Epithelial cell of prostate (primary cell): ENCODE measurements at places on chromosomes 16 and 17.

DNA sequence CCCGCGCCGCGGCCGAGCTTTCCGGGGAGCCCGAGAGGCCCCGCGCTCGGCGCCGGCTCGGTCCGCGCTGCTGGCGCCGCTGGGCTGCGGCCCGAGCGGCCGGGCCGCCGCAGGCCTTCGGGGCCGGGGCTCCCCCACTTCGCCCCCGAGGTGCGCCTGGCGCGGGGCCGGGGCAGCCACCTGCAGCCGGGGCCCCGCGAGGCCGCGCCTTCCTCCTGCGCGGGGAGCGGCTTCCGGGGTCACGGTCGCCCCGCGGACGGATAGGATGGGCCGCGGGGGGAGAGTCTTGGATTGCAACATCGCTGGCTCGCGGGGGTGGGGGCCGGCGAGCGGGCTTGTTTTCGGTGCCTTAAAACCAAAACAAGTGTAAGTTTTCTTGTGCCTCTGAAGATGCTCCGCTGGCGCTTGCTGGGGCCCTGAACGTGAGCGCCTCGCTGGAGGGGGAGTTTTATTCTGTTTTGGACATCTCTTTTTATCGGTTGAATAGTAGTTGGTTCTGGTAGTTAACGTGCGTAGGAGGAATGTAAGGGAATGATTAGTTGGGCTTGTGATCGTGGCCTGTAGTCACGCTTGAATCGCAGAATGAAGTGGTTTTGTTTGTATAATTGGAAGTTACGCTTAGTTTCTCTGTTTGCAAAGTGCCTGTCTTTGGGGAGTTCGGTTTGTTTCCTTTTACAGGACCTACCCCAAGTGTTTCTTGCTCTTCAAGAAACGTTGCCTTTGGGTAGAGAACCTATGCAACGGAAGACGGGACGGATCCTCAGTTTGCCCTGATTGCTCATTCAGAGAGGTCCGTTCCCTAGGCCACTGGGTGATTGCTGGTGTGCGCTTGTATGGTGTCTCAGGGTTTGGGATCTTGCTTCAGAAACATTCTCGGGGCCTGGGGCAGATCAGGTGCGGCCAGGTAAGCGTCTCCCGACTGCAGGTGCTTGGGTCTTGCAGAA is 724 bp downstream of the UBE2I start:
- DNase-seq, result no peak

GRCh38 chr16:1754204-1754603 is 17.1 kb downstream of the NME3 start:
- no peak for DNase-seq

DNA sequence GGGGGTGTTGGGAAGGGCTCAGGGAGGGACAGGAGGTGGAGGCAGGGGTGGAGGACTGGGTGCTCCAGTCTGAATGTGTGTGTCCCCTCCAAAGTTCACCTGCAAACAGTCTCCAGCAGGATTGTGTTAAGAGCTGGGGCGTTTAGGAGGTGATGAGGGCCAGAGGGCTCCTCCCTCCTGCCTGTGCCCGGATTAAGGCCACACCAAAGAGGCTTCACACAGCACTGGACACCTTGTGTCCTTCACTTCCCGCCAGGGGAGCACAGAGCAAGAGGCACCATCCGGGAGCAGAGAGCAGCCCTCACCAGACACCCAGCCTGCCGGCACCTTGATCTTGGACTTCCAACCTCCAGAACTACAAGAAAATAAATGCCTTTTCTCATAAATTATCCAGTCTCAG is 30.2 kb upstream of the ENPP7 start:
- DNase-seq, result no peak

GRCh38 chr17:1617620-1618174 is 10.9 kb downstream of the SLC43A2 start:
- no peak for DNase-seq

DNA sequence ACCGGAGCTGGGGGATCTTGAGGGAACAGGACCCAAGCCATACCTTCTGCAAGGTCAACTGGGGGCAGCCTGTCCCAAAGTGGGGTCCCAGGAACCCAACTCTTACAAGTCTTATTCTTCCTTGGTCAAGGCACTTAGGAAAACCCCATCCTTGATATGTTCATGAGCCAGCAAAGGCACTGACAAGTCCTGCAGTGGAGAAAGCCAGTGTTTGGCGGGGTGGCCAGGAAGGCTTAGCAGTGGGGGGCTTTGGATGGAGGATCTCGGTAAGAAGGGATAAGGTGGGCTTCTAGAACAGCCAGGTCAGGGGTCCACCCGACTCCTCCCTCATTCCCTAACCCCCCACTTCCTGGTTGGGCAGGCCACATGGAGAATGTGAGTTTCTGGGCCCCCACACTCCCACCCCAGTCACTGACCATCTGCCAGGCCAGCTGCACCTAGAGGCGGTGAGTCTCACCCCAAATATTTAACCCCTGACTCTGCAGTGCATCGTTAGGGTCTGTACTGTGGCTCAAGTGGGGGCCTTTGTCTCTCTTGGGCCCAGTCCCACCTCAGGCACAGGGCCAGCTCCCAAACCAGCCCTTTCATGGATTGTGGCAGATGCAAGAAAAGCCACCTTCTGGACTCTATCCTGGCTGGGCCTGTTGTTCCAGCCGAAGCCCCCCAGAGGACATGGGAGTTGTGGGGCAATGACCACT is 22.3 kb downstream of the PPL start:
- no peak for DNase-seq

- peak; percentile 44 for DNase-seq
These were observed 2.1 kb upstream of the NAGS start for GRCh38 chr17:44002141-44002848.

DNA sequence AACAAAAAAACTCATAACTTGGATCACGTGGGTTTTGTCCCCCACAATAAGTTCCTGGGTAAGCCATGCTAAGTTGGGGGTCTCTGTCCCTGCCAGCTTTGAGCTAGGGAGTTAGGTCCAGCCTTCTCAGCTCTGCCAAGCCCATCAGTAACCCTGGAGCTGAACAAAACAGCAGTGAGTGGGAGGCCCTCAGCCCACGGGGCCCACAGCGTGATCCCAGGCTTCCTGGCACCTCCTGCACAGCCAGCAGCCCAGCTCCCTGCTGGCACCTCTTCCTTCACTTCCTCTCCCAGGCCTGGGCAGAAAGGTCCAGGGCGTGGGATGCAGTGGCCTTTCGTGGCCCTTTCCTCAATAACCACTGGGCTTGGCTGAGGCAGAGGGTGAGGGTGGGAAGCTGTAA is 35.5 kb upstream of the CDC42EP4 start:
- no peak for DNase-seq

DNA sequence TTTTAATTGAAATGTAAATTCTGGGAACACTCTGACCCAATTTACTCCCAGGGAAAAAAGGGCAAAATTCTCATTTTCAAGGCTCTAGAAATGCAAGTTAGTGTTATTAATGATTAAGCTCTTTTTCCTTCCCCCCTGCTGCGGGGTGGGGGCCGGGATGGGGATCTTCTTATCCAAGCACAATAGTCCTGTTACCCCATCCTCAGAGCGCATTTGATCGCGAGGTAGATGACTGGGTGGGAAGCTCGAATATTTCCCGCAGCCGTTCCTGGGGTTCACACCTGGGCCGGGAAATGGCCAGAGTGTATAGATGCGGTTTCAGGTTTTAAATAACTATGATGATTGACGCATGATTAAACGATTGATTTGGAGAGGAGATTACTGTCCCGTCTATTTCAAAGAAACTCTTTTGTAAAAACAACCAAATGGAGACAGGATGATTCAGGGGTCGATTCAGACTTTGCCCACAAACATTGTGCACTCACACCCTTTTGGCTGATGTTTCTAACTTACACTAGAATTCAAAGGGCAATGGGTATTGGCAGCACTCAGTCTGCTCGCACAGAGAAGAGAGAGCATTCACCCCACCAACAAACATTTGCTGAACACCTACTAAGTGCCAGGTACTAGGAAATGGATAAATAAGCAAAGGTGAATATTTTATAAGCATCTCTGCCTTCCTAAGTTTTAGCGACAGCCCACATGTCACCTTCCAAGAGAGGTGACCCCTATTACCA is 55.0 kb downstream of the SALL1 start:
- DNase-seq, result no peak

DNA sequence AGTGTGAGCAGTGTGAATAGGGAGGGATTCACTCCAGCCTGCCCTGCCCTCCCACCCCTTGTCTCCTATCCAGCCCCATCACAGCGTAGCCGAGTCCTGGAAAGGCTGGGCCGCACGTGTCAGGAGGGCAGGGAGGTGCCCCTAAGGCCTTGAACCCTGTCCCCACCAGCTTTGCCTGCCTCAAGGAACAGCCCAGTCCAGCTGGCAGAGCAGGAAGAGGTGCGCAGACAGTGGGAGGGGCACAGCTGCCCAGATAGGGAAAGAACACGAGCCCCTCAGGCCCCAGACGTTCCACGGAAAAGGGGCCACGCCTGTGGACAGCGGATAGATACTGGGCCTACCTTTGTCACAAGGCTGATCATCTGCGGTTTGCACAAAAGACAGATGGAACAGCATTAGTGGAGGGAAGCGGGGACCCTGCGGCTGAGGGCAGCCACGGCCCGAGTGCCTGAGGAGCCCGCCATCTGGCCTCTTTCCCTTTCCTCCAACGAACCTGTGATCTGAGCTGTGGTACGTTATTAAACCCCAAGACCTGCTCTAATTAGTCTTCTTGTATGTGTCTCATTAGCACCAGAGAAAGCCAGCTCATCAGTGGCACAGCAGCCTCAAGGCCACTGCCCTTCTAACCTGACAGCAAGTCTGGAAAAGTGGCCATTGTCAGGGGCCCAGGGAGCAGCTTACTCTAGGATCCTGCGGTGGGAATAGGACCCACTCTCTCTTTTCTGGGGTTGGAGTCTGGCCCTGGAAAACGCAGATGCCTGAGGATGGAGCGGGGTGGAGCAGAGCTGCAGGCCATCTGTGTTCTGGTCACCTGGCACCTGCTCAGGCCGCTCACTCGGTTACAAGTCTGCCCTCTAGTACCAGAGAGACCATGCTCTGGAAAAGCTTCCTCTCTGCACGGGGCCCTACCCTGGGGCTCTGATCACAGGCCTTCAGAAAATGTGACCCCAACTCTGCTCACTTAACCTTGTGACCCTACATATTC is 16.3 kb downstream of the MPP3 start:
- no peak for DNase-seq

- no peak for DNase-seq
These were observed 10.1 kb downstream of the P3H4 start for GRCh38 chr17:41801374-41802271.

- DNase-seq, result no peak
These were observed 2.0 kb upstream of the NDRG4 start for GRCh38 chr16:58497935-58498334.

DNA sequence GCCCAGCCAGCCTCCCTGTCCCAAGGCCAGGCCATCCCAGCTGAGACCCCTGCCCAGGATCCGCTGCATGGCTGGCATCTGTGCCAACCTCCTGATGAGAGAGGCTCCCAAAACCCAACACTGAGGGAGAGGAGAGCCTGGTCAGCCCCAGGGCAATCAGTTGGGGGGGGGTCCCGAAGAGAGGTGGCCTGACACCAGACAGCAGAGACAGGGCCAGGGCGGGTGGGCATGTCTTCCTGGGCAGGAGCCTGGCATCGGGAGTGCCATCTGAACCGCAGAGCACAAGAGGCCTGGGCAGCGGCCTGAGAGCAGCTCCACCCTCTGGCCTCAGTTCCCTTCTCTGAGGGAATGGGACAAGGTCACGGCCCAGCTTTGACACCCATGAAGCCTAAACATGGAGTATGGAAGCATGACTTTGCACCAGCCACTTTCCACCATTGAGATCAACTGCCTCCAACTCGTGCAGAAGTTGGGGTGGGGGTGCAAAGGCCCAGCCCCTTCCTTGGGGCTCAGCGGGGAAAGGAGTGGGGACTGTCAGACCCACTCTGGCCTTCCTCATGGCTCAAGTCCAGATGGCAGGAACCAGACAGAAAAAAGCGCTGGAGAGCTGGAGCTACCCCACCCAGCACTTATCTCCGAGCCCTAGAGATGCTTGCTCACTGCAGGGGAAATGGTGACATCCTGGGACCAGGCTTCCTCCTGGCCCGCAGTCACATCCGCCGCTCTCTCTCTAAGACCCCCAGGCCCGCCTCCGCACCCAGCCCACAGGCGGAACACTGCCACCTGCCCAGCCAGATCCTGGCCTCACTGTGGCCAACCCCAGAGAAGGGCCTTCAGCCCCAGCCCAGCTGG is 9.7 kb downstream of the RHBDF2 start:
- DNase-seq, result no peak

GRCh38 chr17:44115585-44116415 is 7.6 kb downstream of the HDAC5 start:
- DNase-seq, result no peak

GRCh38 chr16:963913-964312 is 6.9 kb downstream of the LMF1 start:
- DNase-seq, result no peak

DNA sequence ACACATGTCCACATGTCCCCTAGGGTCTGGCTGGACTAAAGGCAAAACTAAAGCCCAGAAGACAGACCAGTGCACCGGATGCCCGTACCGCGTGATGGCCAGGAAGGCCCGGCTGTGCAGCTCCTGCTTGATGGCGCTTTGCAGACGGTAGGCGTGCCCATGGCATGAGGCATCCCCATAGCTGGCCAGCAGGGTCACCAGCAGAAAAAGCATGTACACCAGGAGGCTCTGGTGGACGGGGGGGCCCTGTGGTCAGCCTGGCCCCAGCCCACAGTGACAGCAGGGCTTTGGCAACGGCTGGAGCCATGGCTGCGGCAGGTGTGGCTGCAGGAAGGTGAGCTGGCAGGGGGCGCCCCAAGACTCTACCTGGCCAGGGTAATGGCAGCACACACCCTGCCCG is 42.8 kb downstream of the PKD1 start:
- no peak for DNase-seq

GRCh38 chr16:60776281-60776680 is 1260.0 kb downstream of the CDH8 start:
- no peak for DNase-seq

GRCh38 chr16:66603537-66604375 is 748 bp upstream of the CMTM3 start:
- no peak for DNase-seq

DNA sequence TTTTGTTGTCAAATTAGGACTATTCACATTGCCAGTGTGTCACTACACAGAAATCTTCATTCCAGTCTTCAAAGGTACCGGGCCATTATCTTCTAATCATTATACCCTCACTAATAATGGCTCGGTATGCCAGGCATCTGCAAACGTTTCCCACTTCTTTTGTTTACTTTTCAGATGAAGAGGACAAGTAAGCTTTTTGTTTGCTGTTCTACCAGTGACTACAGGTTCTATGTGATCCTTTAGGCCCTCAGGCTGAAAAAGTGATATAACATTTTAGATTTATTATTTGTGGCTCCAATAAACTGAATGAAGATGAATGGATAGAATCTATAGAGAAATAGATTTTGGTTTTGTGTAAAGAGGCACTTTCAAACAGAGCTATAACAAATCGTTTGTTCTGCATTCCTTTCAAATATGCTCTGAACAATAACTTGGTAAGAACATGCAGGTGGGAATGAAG is 403 bp upstream of the KRTAP3-1 start:
- no peak for DNase-seq

GRCh38 chr16:50314665-50315064 is 48.3 kb downstream of the ADCY7 start:
- no peak for DNase-seq

DNA sequence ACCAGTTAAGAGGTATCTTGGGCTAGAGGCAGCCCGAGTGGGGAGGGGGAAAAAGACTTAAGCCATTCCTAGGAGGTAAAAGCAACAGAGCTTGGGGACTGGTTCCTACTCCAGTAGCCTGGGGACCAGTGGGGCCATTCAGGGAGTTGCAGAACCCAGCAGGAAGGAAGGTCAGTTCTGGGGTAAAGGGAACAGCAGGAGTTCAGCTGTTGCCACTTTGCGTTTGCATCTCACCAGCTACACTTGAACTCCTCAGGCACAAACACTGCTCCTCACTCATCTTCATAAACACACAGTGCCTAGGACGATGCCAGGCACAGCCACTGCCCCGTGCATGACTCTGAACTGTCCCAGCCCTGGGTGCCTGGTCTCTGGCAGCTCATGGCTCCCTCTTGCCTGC is 4.0 kb downstream of the HAP1 start:
- no peak for DNase-seq

GRCh38 chr17:29710891-29711418 is 88.2 kb upstream of the CORO6 start:
- DNase-seq, result peak; percentile 86
